ENCODE measurements at places on chromosomes 1 and 21.

DNA sequence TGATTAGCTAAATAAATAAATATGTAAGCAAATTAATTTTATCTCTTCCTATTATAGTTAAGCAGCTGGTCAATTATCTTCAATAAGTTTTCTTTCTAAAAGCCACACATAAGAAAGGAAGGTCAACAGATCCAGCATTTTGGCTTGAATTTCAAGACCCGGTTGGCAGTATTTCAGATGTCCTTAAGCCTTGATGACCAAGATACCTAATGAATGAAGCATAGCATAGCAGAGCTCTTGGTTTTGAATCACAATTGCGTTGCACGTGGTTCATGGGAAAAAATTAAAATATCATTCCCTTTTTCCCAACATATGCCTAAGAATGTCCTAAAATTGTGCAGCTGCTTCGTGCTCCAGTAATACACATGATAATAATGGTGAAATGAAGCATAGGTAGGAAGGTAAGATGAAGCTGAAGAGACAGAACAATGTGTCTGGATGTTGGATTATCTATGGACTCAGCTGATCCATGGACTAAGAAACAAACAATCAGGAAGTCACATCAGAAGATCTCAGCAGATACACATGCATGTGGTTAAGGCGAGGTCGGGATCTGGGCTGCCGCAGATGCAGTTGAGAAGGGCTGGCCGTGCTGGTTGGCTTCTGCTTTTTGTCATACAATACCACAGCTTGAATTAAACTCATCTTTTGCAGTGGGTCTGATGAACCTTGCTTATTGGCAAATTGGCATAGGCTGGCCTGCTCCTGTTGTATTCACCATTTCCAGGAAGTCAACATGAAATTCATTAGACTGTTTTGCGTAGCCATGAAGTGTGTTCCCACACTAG, 284.9 kb upstream of the RUNX1 start:
- no peak for DNase-seq

GRCh38 chr1:233304489-233305102, 9.1 kb upstream of the PCNX2 start:
- DNase-seq = no peak

GRCh38 chr1:41621791-41622190, 137.3 kb upstream of the EDN2 start:
- no peak for DNase-seq

DNA sequence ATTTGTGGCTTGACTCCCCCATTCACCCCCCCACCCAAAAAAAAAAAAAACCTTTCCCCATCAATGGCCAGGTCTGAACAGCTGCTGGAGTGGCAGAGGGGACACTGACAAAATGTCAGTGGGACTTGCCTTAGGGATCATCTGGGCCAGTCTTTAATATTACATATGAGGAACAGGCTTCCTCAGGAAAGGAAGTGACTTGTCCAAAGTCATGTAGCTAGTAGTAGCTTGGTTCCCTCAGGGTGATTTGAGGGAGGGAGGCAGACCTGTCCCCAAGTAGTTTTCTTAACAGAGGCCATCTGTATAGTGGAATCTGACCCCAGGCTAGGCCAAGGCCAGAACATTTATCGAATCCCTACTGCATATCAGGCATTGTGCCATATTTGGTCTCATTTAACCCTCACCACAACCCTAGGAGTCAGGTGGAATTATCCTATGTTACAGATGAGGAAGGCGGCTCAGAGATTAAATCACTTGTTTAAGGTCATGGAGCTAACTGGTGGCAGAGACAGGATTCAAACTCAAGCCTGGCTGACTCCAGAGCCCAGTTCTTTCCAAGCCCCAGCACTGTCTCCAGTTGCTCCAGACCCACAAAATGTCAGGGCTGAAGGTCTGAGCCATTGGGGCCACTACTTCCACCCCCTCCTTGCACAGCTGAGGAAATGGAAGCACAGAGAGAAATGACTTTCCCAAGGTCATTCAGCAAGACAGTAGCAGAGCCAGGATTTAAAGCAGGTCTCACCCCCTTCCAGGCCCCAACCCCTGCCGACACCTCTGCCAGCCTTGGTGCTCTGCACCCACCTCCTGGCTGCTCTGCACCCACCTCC, 10.4 kb downstream of the ZBTB7B start:
- no peak for DNase-seq

GRCh38 chr1:78325293-78325692, 165.5 kb upstream of the PTGFR start:
- no peak for DNase-seq

GRCh38 chr1:54335755-54336108, 70.5 kb downstream of the SSBP3 start:
- DNase-seq = peak; percentile 87

Measured in urothelium cell line (cell line).